ENCODE measurements at places on chromosomes 2 and 18.

DNA sequence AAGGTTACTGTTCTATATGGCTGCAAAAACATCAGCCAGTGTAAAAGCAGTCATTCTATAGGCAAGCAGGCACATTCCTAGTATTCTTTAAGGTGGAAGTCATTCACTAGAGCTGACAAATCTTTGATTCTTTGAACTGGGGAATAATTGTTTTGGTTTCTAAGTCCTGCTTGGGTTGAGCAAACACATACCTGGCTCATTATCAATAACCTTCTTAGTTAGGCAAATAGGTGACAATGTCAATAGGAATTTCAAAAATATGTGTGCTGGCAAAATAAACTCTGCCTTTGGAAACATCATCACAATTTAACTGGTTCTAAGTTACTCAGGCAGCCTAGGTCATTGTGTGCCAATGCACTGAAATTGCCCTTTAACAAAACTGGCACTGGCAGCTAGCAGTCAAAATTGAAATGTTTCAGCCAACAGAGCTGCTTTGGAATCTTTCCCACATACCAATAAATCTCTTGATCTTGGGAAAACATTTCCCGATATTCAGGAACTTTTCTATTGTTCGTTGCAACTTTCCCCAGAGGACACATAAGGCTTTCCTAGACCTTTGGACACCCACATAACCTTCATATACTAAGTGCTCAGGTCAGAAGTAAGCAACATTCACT is 402.0 kb upstream of the MMADHC start:
- DNase-seq, result no peak

GRCh38 chr2:123073956-123074355 is 951.1 kb upstream of the CNTNAP5 start:
- no peak for DNase-seq

DNA sequence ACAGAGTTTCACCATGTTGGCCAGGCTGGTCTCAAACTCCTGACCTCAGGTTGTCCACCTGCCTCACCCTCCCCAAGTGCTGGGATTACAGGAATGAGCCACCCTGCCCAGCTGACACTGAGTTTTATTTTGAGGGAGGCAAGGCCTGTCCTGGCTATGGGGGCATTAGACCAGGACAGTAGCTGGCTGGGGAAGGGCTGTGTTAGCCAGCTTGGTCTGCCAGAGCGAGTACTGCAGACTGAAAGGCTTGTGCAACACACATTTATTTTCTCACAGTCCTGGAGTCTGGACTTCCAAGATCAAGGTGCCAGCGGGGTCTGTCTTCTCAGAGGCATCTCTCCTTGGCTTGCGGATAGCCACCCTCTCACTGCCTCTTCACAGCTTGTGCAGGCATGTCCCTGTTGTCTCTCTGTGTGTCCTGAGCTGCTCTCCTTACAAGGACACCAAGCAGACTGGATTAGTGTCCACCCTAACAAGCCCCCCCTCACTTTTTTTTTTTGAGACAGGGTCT is 59.4 kb upstream of the HAAO start:
- no peak for DNase-seq

DNA sequence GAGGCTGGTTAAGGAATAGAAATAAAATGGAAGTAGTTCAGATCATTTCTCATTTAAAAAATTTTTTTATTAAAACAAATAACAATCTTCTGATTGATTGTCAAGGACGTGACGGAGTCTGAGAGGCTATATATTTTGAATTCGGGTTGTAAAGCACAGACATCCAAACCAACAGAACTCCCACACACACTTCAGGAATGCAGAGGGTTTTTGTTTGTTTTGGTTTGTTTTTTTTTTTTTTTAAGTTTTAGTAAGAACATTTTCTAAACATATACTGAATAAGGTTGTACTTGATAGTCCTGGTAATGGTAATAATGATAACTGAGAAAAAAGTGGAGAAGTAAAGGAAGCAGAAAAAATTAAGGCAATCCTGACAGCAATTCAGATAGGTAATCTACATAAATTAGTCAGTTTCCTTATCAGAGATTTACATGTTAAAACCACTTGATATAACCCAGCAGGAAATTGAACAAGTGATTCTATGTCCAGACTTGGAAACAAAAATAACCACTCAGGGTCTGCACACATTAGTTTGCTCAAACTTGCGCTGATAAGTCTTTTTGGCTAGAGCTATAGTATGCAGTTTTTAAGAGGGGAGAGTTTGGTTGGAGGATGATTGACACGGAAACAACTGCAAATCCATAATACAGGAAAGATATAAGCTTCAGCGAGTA is 51.5 kb upstream of the CTAGE1 start:
- DNase-seq, result no peak

GRCh38 chr2:76501641-76502040 is 790.9 kb upstream of the GCFC2 start:
- no peak for DNase-seq

- peak; percentile 94 for DNase-seq
These were observed 96.2 kb upstream of the ZNF532 start for GRCh38 chr18:58768293-58768974.

- no peak for DNase-seq
These were observed 35.8 kb downstream of the PID1 start for GRCh38 chr2:229235131-229235914.
